Type B pancreatic cell (in vitro differentiated cells): ENCODE measurements at places on chromosomes 5 and 9.

- DNase-seq: no peak
Measured at GRCh38 chr5:163658702-163659567, 153.5 kb downstream of the MAT2B start.

- no peak for DNase-seq
Measured at GRCh38 chr5:95471487-95471886, 80.3 kb downstream of the FAM81B start.

- no peak for DNase-seq
Measured at GRCh38 chr9:97527626-97528528, 26.4 kb downstream of the TMOD1 start.

GRCh38 chr5:171521219-171521633, 101.8 kb downstream of the FGF18 start:
- no peak for DNase-seq

DNA sequence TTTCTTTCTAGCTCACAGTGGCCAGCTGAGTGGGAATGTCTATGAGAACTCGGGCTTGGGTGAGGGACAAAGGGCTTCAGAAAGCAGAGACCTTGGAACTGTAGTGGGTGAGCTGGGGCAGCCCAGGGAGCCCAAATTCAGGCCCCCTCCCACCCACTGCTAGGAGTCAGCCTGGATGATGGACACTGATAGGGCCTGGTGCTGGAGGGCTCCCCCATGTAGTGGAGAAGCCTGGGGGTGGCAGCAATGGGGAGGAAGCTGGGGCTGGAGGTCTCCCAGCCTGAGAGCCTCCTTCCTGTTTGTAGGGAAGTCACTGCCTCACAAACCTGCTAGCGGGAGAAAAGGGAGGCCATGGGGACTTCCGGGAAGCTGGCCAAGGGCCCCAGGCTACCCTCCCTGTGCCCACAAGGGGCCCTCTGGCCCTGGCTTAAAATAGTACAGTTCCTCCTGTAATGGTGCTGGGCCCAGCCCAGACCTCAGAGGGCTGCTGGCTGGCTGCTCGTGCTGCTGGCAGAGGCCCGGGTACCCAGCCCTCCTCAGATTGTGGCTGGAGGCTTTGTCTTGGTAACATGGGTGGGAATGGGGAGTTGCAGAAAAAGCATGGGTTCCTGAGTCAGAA, 6.3 kb upstream of the NR5A1 start:
- DNase-seq: no peak

DNA sequence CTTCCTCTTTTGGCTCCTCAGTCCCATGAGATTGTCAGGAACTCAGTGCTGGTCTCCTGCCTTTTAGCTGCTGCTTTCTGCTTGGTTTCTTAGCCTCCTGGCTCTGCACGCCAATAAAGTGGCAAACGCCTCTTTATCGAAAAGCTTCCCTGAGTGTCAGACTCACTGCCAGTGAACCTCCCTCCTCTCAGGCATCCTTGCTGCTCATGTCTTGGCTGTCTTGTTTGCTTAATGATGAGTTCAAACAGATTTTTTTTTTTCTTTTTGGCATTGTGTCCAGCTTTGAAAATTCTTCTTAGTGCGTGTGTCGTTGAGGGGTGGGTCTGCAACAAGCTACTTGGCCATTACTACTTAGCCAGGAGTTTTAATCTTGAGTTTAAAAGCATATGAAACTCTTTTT, 14.9 kb downstream of the RASGRF2 start:
- no peak for DNase-seq
